ENCODE measurements at places on chromosomes 7 and 10.

DNA sequence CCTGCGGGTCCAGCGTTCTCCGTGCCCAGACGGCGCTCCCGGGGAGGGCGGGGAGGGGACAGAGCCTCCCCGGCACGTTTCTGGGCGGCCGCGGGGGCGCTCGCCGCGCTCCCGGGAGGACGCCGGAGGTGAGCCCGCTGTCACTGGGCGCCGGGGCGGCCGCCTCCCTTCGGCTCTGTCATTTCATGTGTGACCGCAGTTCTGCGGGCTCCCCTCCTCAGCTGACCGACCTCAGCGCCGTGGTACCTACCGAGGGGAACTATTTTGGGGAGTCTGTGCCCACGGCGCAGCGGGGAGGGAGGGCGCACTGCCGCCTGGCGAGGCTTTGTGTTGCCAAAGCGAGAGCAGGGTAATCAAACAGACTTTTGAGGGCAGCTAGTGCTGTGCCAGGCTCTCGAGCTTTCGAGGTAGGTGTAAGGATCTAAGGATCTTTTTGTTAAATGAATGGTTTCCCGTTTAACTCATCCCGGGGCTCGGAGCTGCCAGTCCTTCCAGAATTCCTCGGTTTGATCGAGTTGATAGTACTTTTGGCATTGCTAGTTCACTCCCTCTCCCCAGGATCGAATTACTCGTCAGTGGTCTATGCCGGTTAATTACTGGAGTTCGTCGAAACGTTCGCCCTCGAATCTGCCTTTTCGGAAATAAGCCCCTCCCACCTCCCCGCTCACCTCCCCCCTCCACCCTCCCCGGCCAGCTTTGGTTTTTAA is 1.9 kb downstream of the ARID5B start:
- DNase-seq = no peak

- no peak for DNase-seq
Observed at GRCh38 chr10:73646598-73647041, 5.3 kb upstream of the MYOZ1 start.

- no peak for DNase-seq
Observed at GRCh38 chr10:119818889-119819270, 53.8 kb downstream of the MCMBP start.

- no peak for DNase-seq
Observed at GRCh38 chr10:25600651-25601050, 333.4 kb upstream of the MYO3A start.

DNA sequence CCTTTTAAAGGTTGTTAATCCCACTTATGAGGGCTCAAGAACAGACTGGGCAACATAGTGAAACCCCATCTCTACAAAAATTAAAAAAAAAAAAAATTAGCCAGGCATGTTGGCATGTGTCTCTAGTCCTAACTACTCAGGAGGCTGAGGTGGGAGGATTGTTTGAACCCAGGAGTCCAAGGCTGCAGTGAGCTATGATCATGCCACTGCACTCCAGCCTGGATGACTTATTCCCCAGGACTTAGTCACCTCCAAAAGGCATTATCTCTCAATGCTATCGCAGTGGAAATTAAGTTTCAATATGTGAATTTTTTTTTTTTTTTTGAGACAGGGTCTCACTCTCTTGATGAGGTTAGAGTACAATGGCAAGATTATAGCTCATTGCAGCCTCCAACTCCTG is 61.2 kb upstream of the TRIM24 start:
- no peak for DNase-seq

GRCh38 chr7:144398291-144398690 is 5.2 kb downstream of the NOBOX start:
- no peak for DNase-seq

- peak; percentile 92 for DNase-seq
Observed at GRCh38 chr7:98418636-98419315, 17.9 kb upstream of the BAIAP2L1 start.

GRCh38 chr7:70694434-70694970 is 437.4 kb upstream of the GALNT17 start:
- DNase-seq = no peak

DNA sequence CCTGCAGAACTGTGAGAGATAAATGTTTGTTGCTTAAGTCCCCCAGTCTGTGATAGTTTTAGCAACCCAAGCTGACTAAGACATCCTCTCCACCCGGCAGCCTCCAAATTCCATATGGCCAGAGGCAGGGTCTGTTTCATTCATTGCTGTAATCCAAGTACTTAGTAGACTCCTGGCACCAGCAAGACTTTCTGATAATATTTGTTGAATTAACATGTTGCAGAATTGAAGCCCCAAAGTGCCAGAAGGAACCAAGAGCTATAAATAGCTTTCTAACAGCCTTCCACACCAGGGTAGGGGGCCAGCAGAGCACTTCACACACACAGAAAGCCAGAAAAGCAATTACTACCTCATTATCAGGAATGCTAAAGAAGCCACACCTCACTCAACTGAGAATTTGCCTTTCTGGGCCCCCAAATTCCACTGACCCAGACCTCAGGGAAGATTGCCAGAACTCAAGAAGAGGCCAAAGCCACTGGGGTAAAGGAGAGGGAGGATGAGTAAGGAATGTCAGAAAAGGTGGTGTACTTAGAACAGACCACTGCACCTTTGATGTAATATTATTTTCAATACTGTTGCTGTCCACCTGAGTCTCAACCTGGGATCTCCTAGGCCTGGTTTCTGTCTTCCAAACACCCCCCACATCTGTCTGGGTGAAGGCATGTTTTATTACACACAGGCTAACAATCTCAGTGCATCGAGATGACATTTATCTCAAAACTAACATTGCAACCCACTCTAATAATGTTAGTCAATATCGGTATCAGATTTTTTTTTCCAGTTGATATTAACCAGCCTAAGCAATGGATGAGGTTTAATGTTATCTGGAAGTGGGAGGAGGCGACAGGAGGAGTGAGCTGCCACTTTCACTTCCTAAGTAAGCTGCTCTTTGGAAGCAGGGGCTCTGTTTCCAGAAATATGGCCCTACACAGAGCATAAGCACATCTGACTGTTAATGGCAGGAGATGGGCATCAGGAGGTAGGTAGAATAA is 5.5 kb downstream of the NOD1 start:
- DNase-seq = no peak

GRCh38 chr7:25851332-25852210 is 300.4 kb upstream of the NFE2L3 start:
- DNase-seq = no peak

DNA sequence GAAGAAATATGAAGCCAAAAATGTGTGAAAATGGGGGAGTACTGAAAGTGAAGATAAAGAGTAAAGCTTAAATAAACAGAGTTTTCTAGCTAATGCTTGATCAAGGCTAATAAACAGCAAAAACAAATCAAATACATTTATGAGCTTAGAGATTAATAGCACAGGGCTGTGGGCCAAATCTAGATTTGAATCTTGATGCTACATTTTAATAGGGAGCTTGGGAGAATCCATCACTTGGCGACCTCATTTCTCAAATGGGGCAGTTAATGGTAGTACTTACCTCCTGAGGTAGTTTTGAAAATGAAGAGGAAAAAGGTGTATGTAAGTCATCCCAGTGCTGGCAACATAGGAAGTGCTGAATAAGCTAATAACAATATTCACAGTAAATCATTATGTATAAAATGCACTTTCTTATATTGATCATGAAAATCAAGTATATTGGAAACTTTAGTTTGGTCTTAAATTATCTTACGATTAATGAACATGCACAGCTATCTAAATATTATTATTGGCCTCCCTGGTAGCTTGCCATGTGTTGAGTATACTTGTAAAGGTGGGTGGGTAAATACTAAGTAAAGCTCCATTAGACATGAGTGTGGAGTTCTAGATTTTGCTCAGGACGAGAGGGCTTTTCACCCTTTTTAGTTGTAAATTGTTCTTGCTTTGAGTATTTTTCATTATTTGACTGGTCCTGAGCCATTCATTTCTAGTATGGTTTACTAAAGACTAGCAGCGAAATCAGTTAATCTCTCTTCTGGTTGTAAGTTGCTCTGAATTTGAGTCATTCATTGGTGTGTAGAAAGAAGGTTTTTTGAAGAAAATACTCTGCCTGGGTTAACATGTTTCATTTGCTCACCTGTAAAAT is 5.1 kb downstream of the BICC1 start:
- DNase-seq = no peak

- no peak for DNase-seq
Observed at GRCh38 chr10:22934726-22935125, 6.9 kb downstream of the ARMC3 start.

GRCh38 chr10:6022660-6023059 is 39.5 kb downstream of the IL2RA start:
- DNase-seq = no peak

- no peak for DNase-seq
Observed at GRCh38 chr7:29484280-29484679, 79.4 kb upstream of the PRR15 start.

DNA sequence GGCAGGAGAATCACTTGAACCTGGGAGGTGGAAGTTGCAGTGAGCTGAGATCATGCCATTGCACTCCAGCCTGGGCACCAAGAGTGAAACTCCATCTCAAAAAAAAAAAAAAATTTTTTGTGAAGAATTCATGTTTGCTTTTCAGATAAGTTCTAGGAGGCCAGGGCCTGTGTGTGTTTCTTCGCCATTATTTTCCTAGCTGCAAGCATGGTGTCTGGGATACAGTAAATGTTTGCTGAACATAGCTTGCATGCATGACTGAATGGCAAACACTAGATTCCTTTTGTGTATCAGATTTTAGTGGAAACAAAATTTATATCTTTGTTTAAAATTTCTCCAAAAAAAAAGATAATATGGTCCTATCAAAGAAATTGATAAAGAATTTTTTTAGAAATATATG is 9.7 kb upstream of the MACC1 start:
- DNase-seq = no peak

DNA sequence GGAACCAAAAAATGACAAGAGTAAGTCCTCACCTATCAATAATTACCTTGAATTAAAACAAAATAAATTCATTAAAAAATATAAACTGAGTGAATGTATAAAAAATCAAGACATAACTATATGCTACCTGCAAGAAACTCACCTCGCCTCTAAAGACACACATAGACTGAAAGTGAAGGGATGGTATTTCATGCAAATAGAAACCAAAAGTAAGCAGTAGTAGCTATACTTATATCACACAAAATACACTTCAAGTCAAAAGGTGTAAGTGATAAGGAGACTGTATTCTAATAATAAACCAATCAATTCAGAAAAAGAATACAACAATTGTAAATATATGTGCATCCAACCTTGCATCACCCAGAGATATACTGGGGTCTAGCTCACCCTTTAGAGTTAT is 332.6 kb downstream of the SH2D4B start:
- DNase-seq = no peak

- no peak for DNase-seq
Observed at GRCh38 chr7:134865001-134865845, 85.8 kb downstream of the CALD1 start.

DNA sequence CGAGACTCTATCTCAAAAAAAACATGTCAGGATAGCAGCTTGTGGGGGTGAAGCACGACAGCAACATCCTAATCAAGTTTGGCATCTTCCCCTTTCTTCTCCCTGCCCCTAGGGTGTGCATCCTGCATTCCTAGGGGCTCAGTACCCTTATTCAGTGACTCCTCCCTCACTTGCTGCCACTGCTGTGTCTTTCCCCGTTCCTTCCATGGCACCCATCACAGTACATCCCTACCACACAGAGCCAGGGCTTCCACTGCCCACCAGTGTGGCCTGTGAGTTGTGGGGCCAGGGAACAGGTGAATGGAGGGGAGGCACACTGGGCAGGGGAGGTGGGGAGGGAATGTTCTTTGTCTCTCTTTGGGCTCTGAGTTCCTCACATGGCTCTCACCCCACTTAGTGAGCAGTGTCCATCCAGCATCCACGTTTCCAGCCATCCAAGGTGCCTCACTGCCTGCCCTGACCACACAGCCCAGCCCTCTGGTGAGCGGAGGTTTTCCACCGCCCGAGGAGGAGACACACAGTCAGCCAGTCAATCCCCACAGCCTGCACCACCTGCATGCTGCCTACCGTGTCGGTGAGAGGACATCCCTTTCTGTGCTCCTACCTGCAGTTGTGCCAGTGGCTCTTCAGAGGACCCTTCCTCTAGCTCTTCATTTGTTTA is 11.4 kb downstream of the NDST2 start:
- no peak for DNase-seq

DNA sequence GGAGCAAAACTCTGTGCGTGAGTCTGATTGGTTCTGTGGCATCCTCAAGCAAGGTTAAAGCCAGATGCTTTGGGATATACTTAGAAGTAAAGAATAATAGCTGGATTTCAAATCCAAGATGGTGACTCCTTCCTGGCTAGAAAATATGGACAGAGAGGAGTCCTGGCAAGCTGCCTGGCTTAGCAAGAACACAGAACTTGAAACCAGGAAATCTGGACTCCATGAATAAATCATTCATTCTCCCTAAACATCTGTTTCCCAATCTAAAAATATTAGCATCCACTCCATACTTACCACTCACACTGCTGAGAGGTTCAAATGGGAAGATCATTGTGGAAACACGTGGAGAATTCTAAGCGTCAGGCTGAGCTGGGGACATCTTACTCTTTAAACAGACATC is 1074.1 kb upstream of the AUTS2 start:
- DNase-seq = no peak

- no peak for DNase-seq
Observed at GRCh38 chr10:101018118-101018599, 12.8 kb downstream of the PDZD7 start.

- no peak for DNase-seq
Observed at GRCh38 chr7:158527915-158528502, 59.6 kb downstream of the PTPRN2 start.

- no peak for DNase-seq
Observed at GRCh38 chr10:85098835-85099521, 770.6 kb downstream of the CCSER2 start.

- no peak for DNase-seq
Observed at GRCh38 chr10:19119191-19119590, 70.6 kb downstream of the MALRD1 start.

GRCh38 chr10:86798611-86799010 is 42.2 kb downstream of the BMPR1A start:
- DNase-seq = no peak

- DNase-seq = no peak
Observed at GRCh38 chr10:80633910-80634309, 96.2 kb downstream of the SH2D4B start.

DNA sequence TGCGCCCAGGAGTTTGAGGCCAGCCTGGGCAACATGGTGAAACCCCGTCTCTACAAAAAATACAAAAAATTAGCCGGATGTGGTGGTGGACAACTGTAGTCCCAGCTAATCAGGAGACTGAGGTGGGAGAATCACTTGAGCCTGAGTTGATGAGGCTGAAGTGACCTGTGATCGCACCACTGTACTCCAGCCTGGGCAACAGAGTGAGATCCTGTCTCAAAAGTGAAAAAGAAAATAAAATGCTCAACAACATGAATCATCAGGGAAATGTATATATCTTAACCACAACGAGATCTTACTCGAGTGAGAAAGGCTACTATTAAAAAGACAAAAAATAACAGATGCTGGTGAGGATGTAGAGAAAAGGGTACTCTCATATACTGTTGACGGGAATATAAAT is 72.7 kb downstream of the JMJD1C start:
- no peak for DNase-seq
